ENCODE measurements at places on chromosomes 16 and 17.

- no peak for DNase-seq
Observed at GRCh38 chr17:81991684-81992305, 14.4 kb downstream of the ASPSCR1 start.

GRCh38 chr16:23534868-23535860 lies 22.0 kb downstream of the EARS2 start:
- DNase-seq: no peak

- DNase-seq: no peak
Observed at GRCh38 chr16:68629351-68629910, 15.7 kb upstream of the CDH3 start.

DNA sequence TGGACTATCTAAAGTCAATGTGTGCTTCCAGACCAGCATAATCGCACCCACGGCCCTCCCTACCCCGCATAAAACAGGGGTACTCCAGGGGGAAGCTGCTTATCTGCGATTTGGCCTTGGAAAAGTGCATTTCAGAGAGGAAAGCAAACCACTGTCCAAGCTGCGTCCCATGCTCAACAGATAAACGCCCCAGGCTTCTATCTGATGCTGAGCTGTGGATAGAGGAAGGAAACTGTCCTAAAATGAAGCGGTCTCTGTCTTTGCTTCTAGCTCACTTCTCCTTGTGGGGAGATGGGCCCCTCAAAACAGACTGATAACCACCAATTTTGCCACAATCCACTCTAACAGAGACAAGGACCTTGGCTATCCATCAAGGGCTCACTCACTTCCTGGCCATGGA lies 160.5 kb upstream of the TNRC6C start:
- no peak for DNase-seq

Data from NCI-H226 (cell line).